Vein endothelial cell (primary cell): ENCODE measurements at places on chromosomes 5 and 9. TPM values are rescaled to one million over a fixed set of nuclear protein-coding genes. Genes with fewer than 3 reads are reported as not detected.

MSX2 gene
- total RNA-seq, result not detected in 2 replicates

SLC36A3 gene
- not detected in 2 replicates for total RNA-seq

FGFR4 gene
- total RNA-seq, result 2.3 and 4.6 TPM in 2 replicates

PCDHB13 gene
- total RNA-seq, result 1.3 and 2.6 TPM in 2 replicates

RGS7BP gene
- 0.65 and 1.6 TPM in 2 replicates for total RNA-seq

CBY3 gene
- total RNA-seq, result not detected in 2 replicates

SLCO6A1 gene
- not detected in 2 replicates for total RNA-seq

IFNA13 gene
- not detected in 2 replicates for total RNA-seq

LECT2 gene
- total RNA-seq, result not detected in 2 replicates

CDH12 gene
- not detected in 2 replicates for total RNA-seq

LCN15 gene
- total RNA-seq, result not detected in 2 replicates
